ENCODE measurements at places on chromosomes 1 and 21.

DNA sequence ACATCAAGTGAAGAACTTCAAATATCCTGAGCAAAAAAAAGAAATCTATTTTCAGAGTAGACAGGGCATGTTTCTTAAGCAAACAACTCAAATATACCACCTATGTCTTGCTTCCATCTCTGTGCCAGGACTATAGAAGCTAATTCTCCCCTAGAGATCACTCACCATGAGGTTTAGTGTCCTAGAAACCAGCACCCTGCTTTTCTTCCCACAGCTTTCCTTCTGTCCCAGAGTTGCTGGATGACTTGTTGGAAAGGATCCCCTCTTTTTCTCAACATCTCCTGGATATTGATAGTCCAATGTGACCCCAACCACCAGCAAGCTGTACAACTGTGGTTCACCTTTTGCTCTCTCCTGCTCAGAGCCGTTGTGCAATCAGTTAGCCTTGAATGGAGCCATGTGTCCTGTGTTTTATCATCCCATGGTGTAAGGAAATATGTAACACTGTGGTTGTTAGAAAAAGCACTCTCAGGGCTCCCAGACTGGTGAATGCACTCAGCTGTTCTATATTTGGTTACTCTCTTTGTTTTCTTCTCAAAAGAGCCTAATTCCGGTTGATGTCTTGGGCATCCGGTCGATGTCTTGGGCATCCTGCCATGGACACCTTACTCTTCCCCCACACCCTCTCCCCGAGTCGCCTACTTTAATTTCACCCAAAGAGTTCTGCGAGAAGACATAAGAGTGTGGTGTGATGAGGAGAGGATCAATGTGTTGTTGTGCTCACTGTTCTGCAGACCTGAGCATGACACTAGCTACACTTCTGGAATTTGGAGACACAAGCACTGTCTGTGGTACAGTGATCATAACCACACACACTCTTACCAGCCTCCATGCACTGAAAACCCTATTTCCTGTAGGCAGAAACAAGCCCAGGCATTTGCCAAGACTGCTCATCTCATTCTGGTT is 1.7 kb downstream of the TNFSF4 start:
- peak; percentile 17 for DNase-seq

- no peak for DNase-seq
Measured at GRCh38 chr1:47241114-47242113, 9.4 kb upstream of the TAL1 start.

DNA sequence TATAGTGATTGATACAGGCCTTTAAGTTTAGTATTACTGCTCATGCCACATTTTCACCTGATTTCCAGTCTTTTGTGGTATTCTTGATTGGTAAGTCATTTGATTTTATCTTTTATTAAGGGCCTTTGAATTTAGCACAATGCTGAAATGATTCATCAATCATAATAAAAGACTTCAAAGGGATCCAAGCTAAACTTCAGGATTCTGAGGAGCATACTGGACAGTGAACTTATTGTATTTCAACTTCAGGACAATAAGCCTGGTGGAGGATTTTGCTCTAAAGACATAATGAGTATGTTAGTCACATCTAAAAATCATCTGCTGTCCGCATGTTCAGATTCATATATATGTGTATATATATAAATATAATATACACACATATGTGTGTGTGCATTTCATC is 233.3 kb downstream of the SETD4 start:
- DNase-seq: no peak

- DNase-seq: no peak
Measured at GRCh38 chr1:230066031-230066430, 1.0 kb upstream of the GALNT2 start.

- DNase-seq: peak; percentile 53
Measured at GRCh38 chr1:46489638-46490405, at the start of gene DMBX1. Gene DMBX1 (plus strand): TSS chr1:46489836. CDS start chr1:46507011, 17,175 bp downstream.

DNA sequence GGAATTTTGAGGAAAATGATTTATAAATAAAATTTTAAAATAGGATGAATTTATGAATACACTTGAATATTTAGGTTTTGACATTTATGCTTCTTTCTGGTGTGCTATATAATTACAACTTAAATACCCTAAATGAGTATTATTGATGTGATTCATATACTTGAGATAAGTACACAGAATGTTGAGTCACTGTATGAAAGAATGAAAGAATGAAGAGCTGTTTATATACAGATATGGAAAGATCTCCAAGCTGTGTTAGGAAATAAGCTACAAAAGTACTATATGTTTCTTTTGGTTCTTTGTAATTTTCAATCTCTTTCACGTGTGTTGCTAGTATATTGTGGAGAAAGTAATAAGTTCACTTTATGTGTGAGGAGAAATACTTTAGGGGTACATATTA is 147.2 kb downstream of the RASAL2 start:
- DNase-seq: no peak

Data from stimulated activated naive CD8-positive, alpha-beta T cell treated with anti-CD3 and anti-CD28 coated beads, Interleukin-15, Interleukin-2, amounts not matched to agents 100 U/mL and 50 U/mL, for 24 hours (primary cell).